Stimulated activated CD8-positive, alpha-beta memory T cell treated with anti-CD3 and anti-CD28 coated beads, Interleukin-7, amount 100 ng/mL, for 48 hours (primary cell): ENCODE measurements at places on chromosomes 4 and X.
A peak's percentile ranks its signal among the peaks of the same experiment; 100 is the strongest.

DNA sequence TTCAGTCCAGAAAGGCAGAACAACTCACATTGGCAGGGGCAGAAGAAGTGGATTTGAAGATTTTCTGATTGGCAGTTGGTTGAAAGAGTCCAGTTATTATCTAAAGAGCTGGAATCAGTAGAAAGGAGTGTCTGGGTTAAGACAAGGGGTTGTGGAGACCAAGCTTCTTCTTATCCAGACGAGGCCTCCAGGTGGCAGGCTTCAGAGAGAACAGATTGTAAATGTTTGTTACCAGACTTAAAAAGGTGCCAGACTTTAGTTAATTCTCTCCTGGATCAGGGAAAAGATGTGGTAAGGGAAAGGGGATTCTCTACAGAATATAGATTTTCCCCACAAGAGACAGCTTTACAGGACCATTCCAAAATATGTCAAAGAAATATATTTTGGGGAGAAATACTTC lies 36.7 kb upstream of the TLR3 start:
- DNase-seq = no peak

DNA sequence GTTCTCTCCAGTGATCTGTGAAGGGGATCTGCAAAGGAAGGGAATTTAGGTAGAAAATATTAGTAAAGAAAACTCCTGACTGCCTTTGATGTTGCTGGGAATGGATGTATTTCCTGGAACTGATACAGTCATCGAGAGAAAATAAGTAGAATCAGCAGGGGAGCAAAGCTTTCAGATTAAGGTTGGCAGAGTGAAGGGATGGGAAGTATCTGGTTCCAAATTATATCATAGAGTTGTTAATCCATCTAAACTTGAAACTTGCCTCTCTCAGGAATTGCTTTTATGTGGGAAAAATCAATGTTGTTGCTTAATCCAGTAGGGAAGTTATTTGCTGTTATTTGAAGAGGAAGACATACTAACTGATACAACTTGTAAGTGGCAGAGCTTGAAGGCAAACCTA lies 19.3 kb downstream of the EPHA5 start:
- no peak for DNase-seq

DNA sequence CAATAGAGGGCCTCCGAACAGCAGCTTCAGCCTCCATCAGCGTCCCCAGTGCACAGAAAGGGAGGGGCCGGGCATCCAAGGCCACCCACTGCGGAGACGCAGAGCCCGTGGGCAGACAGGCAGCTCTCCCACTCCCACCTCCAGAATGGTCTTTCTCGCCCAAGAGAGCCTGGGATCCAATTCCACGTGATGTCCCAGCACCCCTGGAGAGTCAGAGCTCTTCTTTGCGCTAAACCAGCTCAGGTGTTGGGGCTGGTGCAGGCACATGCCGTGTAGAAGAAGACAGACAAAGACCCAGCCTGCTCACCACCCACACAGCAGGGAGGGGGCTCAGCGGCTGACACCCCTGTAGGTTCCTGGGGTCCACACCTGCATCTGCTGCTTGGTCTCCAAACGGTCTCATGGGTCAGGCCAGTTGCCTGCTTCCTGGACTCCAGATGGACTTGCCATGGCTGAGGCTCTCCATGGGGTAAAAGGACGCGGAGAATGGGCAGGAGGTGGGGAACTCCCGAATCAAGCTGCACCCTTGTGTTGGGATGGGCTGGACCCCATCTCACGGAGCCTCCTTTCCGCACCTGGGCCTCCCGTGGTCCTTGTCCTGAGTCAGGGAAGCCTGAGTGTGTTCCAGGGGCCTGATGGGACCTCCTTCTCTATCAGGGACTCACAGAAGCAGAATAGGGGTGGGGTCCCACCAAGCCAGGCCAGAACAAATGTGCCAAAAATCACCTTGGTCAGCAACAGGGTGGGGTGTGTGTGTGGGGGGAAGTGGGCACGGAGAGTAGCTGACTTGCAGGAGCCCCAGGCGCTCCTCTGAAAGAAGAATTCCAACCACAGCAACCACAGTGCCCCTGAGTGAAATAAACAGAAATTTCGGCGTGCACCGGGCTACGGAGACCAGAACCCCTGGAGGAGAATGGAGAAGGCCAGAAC lies 11.6 kb upstream of the ASMTL start:
- DNase-seq = peak; percentile 36

- no peak for DNase-seq
Observed at GRCh38 chr4:53365121-53365485, 758 bp downstream of the SCFD2 start.

GRCh38 chr4:79662651-79663050 lies 254.6 kb upstream of the GK2 start:
- DNase-seq = no peak

DNA sequence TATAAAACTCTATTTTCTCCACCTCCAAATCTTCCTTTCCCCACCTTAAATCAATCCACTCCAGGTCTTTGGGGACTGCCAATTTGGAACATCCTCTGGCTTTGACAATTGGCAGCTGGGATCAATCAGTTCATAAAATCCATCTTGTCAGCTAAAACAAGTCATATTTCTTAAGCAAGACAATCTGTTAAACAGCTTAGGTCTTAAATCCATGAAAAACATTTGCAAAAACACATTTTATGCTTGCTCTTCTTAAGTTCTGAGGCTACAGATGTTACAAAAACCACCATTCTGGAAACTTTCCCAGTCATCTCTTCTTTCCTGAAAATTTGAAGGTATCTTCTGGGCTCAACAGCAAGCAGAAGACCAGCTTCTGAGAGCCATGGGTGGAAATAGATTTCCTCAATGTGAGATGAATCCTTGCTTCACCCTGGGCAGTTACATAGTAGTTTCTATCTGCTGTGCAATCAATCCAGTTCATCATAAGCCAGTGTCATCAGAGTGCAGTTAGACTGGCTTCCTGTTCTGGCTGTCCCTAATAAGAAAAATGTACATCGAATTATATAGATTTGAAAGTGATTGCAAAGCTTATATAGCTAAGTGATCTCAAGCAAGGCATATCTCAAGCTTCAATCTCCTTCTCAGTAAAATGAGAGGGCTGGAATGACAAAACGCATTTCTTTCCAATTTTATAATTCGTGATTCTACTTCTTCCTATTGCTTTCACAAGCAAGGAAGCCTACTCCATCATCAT lies 402.7 kb upstream of the INTU start:
- DNase-seq = no peak

- no peak for DNase-seq
Observed at GRCh38 chr4:7359400-7360062, 75.2 kb downstream of the PSAPL1 start.

GRCh38 chr4:46389301-46389775 lies 590 bp downstream of the GABRA2 start:
- DNase-seq = no peak

DNA sequence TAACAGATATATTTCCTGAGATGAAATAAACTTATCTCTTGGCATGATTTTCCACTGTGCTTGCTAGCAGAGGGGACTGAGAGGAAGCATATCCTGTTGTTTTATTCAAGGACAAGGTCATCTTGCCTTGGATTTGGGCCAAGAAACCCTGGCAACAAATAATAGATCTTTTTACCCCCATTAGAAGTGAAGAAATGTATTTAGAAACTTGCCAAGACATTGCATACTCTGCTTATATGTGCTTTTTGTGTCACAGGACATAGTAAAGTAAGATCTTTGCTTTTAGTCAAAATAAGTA lies 170.2 kb downstream of the RAPGEF2 start:
- no peak for DNase-seq

DNA sequence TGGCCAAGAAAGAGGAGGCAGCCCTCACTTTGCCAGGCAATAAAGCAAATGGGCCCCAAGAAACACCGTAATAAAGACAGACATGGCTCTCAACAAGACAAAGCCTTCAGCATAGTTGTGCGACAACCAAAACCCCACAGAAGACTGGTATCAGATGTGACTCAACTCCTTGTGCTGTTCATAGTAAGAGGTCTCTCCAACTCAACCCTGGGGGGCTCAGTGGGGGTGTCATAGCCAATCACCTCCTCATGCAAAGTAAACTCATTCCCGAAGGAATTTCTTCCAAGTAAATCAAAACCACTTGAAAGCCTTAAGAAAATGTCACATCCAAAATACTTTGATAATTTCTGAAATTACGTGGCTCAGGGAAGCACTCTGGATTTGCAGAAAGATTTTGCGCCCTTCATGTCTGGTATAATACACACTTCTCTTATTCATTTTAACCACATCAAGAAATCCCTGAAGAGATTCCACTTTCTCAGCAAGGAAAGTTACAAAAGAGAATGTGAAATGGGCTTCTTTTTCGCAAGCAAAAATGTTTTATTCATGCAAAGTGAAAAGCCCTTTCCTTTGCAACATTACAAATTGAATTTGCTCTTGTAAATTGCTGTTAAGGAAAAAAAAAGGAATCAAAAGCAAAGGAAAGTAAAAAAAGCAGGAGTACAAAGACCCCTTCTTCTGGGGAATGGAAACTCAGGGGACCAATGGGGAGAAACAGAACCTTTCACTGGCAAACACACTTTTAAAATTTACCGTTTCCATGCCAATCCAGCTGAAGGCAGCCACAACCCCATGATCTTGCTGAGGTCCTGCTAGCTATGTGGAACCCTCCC lies 137.4 kb downstream of the NSUN7 start:
- no peak for DNase-seq

- no peak for DNase-seq
Observed at GRCh38 chrX:131745942-131746489, 202.1 kb downstream of the OR13H1 start.

- no peak for DNase-seq
Observed at GRCh38 chr4:151304226-151304625, 21.2 kb downstream of the SH3D19 start.

DNA sequence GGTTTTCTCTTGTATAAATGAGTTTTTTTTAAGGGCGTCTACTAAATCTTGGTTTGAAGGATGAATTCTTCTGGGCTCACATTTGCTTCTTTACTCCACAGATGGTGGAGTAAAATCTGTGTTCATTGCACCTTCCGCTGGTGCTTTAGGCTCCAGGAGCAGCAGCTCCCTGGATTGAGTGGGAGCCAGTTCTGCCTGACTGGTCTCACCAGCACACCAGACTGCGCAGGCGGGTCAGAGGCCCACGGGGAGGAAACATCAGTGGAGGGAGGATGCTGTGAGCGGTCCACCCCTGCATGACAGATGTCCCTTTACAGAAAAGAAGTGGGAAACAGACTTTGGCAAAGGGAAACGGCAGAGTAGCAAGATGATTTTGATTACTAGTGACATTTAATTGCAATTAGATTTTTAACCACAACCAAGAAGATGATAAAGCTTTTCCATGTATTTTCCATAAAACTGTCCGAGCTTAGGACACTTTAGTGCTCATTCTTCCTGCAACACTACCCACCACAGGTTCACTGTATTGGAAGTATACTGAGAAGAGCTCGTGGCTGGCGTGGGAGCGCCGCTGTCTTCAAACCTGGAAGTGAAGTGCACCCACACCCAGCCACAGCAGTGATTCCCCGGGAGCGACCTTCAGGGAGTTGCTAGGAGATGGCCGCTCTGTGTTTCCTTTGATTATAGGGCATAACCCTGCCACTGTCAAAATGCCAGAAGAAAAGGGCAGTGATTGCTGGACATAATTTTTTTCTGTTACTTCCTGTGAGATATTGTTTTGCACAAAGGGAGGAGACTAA lies 95.2 kb downstream of the SORBS2 start:
- DNase-seq = no peak

DNA sequence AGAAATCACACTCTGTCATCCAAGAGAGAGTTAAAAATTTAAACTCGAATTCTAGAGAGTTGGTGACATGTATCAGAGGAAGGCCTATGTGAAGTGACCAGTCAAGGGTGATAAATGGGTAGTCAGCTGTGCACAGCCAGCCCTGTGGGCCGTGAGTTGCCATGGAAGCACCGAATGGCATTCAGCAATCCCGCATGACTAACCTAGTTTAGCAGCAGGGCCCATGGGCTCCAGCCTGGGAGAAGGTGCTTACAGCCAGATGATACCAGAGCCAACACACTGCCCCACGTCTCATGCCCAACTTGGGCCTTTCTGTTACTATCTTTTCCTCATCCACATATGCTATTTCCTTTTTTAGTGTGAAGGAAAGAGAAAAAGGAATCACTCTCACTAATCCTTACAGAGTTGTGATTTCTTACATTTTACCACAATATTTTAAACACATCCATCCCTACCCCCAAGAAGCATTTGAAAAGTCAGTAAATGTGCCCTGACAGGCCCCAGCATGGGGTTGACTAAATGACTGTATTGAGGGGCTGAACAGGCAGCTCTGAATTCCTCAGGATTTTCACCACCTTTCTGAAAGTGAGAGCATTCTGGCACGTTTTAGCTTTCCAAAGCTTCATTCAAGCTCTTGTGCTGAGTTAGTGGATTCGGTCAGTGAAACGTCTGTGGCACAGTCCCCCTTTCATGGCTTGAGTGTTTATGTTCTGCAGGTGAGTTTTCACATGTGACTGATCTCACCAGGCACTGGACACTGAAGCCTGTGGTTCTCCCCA lies 104.2 kb downstream of the AFF1 start:
- DNase-seq = no peak

- no peak for DNase-seq
Observed at GRCh38 chrX:18575744-18576143, 96.2 kb downstream of the RS1 start.

- no peak for DNase-seq
Observed at GRCh38 chrX:40100537-40101429, 3.0 kb upstream of the BCOR start.

DNA sequence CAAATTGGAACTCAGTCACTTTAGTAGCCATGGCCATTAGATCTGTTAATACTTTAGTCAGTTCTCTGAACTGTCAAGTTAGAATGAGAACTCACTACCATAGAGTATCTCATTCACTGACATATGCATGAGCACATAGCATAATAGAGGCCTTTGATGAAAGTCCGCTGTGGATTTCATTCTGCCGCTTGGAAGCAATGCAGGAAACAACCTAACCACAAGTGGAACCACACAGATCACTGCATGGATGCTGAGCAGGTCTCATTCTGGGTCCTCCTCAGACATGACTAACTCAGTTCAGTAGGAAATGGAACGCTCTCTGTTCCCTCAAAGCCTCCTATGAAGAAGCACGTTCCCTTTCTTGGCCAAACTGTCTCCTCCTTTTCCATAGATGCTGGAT lies 1624.8 kb upstream of the TENM3 start:
- no peak for DNase-seq

- no peak for DNase-seq
Observed at GRCh38 chrX:103549916-103550315, 30.6 kb upstream of the RAB40A start.
